ENCODE measurements at places on chromosomes 5 and 9.

DNA sequence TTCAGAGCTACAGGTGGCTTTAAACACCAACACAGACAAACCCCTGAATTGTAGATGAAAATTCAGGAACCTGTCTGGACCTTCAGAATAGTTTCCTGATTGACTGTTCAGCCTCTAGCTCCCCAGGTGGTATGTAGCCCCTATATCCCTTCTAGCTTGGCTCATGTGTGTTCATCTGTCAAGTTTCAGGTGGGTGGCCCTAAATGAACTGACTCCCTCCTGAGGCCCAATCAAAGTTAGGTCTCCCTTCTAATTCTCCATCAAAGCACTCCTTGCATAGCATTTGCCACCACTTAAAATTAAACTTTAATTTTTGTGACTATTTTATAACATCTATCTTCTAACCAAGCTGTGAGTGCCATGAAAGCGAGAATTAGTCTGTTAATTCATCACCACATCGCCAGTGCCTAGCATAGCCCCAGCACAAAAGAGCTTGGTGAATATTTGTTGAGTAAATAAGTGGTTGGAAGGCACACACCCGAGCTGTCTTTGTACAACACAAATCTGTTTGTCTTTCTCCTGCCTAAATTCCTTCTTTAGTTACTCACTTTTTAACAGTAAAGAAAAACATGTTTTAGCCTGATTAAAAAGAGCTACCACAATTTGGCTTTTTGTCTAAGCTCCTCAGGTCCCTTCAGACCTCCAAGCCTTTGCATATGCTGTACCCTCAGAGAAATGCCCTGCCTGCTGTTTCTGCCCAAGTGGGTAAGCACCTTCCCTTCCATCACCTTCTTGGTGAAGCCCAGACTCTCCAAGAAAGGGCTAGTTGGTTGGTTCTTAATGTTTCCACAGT lies 138.1 kb upstream of the HMHB1 start:
- peak; percentile 8 for DNase-seq

DNA sequence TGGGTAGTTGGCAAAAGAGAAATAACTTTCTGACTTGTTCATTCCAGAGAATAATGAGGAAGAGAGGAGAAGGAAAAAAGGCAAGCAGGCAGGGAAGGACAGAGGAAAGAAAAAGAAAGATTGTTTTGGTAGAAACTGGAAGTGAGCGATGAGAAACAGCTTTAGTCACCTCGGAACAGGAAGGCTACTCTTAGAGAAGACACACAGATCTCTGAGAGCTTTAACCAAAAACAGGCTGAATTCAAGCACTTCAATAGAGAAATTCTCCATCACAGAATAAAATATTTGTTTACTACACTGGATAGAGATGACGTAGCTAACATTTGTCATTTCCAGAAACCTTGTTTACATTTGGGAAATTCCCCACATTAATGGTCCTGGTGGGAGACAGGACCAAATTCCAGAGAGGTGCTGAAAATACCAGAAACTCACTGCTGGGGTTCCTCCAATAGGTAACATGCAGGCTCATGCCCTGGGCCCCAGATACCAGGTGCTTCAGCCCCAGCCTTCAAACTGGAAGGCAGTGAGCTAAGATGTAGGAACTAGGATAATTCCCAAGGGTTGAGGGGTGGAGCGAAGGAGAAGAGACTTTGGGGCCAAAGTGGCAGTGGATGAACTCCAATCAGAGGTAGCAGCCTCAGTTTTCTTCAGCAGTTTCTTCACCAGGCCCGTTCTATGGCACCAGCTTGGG lies 227.7 kb upstream of the GRAMD2B start:
- no peak for DNase-seq

- no peak for DNase-seq
Observed at GRCh38 chr9:99103054-99103895, 1.6 kb upstream of the TGFBR1 start.

DNA sequence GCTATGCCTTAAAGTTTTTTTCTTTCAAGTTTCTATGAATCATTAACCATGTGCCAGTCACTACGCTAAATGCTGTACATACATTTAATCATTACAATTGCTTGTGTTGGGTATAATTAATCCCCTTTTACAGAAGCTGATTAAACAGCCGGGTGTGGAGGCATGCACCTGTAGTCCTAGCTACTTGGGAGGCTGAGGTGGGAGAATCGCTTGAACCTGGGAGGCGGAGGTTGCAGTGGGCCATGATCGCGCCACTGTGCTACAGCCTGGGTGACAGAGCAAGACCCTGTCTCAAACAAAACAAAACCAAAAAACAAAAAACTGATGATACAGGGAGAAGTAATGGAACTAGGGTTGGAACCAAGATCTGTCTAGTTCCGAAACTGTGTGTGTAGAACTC lies 1.2 kb upstream of the UBE2R2 start:
- DNase-seq: no peak

DNA sequence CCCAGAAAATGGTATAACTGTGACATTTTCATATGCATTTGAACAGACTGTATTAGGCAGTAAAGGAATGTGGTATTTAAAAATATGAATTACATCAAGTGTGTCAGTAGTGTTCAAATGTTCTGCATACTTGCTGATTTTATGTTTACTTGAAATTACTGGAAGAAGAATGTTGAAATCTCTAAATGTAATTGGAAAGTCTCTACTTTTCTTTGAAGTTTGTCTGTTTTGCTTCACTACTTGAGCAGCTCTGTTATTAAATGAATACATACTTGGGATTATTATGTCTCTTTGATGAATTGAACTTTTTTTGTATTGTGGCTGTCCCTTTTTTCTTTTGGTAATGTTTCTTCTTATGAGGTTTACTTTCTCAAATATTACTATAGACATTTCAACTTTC lies 205.6 kb downstream of the TAF11L14 start:
- no peak for DNase-seq

DNA sequence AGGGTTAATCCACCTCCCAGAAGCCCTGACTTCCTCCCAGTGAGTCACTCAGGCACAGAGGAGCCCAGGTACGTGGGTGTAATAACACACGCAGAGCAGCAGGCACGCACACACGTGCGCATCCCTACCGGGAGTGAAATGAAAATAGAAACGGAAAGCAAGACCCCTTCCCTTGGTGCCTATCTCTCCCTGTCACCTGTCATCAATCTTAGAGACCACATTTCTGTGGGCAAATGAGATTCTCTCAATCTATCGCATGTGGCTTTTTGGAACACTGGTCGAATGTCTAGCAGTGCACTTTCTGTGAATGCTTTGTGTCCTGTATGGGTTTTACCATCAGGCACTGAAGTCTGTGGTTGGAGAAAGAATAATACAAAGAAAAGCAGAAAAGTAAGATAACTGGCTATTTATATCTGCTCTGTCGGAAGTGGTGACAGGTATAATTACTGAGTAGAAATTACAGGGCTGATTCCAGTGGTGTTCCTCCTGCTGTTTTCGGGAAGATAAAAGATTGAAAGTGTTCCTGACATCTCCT lies 137.7 kb upstream of the GRIA1 start:
- no peak for DNase-seq

- no peak for DNase-seq
Observed at GRCh38 chr5:88882276-88883038, 527 bp downstream of the MEF2C start.

DNA sequence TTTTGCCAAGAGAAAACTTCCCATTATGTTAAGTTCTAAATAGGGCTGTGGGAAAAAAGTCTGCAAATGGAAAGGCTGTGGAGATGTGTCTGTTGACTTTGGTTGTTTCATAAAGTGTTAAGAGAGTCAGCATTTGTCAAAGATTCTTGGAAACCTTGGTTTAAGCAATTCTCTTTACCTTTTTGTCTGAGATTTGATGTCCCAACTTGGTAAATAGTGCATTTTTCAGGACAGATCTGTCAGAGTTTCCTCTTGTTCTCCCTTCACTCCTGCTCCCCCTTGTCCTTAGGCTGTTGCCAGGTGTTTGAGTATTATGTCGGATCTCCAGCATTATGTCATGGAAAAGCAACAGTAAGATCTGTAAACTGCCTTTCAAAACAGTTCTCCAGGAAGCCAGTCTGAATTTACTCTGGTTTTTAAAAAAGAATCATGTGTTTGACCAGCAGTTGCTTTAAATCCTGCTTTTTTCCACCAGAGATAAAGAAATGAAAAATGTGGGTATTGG lies 79.1 kb upstream of the ADAMTSL1 start:
- peak; percentile 12 for DNase-seq

DNA sequence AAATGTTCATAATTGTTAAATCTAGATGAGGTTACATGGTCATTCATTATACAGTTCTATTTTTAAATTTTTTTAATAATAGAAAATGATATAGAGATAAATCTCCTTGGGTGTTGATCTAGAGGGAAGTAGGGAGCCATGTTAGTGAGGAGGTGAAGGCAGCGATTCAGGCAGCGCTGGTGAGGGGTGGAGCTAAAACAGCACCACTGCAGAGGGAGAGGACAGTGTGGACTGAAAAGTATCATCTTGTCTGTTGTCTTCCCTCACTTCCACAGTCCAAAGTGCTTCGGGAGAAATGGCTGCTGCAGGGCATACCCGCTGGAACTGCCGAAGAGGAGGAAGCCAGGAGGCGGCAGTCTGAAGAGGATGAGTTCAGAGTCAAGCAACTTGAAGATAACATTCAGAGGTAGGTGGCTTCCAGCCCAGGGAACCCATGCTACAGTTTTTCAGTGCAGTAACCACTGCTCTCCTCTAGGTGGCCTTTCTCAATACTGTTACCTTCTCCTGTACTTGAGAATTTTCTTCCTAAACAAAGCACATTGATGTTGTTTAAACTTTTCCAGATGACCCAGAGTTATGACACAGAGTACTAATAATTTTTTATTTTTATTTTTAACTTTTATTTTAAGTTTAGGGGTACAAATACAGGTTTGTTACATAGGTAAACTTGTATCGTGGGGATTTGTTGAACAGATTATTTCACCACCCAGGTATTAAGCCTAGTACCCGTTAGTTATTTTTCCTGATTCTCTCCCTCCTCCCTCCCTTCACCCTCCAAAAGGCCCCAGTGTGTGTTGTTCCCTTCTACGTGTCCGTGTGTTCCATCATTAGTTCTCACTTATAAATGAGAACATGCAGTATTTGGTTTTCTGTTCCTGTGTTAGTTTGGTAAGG lies 100.5 kb downstream of the PALM2AKAP2 start:
- no peak for DNase-seq

Data from SHP77 treated with DMSO at 0.1 percent for 48 hours (cell line).